Stimulated activated CD4-positive, alpha-beta T cell treated with anti-CD3 and anti-CD28 coated beads, Interleukin-4, amount 100 ng/mL, for 4 hours (primary cell): ENCODE measurements at places on chromosomes 6 and 20.

- DNase-seq = no peak
Measured at GRCh38 chr6:94289131-94289530, 869.8 kb upstream of the EPHA7 start.

- no peak for DNase-seq
Measured at GRCh38 chr20:41671143-41671542, 53.0 kb upstream of the CHD6 start.

- DNase-seq = no peak
Measured at GRCh38 chr6:126217497-126217896, 122.4 kb upstream of the CENPW start.

- no peak for DNase-seq
Measured at GRCh38 chr6:43934183-43934802, 164.3 kb downstream of the VEGFA start.

DNA sequence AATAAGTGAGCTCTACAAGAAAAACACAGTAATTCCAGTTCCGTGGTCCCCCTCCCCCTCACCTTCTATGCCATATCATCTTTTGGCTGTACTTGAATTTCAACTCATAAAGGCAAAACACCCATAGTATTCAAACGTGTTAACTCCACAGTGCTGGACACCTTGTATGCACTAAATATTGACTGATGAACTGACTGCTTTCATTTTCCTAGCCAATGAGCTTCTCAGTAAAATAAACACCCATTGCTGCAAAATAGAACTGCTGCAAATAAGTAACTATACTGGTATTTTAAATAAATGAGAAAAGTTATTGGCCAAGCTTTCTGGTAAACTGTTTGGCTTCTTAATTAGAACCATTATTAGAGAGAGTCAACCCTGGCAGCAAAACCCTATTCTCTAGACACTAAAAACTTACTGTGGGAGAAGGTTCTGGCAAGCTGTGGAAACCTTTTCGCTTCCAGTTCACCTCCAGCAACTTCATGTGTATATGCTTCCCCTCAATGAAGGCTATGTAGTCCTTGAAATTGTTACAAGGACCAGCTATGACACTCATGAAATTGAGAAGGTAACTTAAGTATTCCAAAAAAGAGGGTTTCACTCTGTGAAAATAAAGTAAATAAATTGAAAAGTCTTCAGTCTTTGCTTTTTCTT is 86.0 kb downstream of the MBOAT1 start:
- DNase-seq = no peak
